ENCODE measurements at places on chromosomes 2 and 18.
A peak's percentile ranks its signal among the peaks of the same experiment; 100 is the strongest.

GRCh38 chr18:64148988-64149387 lies at the start of gene LINC00305:
Gene LINC00305 (minus strand): TSS chr18:64149088.
- DNase-seq: no peak

DNA sequence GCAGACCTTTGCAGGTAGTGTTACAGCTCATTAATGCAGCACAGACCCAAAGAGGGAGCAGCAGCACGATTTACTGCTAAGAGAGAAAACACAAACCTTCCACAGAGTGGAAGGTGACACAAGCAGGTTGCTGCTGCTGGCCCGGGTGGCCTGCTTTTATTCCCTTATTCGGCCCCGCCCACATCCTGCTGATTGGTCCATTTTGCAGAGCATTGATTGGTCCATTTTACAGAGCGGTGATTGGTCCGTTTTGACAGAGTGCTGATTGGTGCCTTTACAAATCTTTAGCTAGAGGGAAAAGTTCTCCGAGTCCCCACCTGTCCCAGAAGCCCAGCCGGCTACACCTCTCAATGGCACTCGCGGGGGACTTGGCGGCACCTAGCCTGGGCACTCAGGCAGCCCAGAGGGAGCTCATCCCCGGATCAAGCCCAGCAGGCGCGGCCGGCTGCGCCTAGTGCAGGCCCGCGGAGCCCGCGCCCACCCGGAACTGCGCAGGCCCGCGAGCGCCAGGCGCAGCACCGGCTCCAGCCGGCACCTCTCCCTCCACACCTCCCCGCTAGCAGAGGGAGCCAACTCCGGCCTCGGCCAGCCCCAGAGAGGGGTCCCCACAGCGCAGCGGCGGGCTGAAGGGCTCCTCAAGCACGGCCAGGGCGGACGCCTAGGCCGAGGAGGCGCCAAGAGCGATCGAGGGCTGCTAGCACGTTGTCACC lies 825.6 kb upstream of the HS6ST1 start:
- DNase-seq: no peak

GRCh38 chr2:231198291-231199173 lies at the start of gene ARMC9:
Gene ARMC9 (plus strand): TSS chr2:231198631. CDS start chr2:231206239, 7,608 bp downstream.
- DNase-seq: peak; percentile 97

DNA sequence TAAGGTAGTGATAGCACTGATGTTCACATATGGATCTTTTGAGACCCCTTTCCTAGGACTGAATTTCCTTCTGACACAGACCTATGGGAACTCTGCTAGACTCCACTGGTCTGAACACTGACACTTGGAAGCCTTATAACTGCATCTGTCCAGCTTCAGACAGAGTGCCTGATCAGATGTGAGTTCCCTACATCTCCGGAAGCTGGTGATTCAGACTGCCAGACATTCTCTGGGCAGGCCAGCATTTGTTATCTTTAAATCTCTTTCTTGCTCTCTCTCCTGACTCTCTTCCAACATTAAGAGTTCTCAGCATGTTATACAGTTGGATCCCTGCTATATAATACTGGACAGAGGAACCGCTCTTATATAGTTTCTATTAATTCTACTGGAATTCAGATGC lies 408.5 kb downstream of the ZEB2 start:
- no peak for DNase-seq

DNA sequence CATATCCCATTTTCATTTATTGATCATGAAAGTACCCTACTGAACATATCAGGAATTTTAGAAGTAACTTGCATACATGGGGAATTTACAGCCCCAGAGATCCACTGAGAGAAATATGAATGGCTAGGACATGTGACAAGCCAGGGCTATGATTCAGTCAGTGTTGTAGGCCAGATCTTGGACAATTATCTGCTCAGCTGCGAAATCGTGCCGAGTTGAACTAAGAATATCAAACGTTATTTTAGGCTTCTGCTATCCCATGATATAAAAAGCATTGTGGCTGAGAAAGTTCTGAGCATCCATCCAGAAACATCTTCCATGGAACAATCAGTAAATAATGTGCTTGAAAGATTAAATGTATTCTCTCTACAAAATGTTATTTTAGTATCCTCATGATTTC lies 85.7 kb upstream of the UNC80 start:
- DNase-seq: no peak

DNA sequence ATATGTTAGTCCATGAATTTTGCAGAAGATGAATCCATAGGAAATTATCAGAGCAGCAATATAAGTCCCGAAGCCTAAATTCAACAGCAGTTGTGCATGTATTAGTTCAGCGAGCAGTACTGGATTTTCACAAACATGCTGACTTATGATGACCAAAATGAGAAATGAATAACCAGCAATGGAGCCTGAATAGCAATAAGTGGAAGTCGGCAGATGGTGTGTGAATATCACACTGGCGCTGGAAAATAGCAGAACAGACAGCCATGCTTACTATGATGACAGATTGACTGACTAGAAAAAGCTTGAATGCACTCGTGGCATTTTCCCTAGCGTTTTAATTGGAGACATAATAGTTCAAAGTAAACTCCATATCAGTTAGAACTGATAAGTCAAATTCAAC lies 1114.5 kb downstream of the DSC3 start:
- no peak for DNase-seq

DNA sequence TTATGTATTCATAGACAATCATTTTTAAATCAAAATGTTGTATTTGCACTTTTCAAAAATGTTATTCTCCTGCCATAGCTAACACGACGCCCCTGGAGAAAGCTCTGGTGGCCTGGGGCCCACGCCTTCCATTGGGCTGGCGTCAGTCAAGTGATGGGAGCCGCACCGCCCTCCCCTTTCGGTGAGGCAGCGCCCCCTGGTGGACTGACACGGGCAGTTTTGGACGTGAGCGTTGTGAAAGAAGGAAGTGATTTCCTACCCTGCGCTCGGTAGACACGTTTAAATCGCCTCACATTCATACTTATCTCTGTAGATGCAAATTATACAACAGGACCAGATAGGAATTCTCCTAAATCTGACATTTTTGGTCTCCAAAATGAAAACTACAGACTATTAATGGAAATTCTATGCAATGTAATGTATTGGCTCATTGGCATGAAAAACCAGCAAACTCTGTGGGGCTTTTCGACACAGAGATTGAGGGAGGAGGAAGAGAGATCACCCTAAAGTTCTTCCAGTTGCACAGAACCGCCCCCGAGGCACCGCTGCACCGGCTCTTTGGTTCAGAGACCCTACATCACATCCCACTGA lies 326.2 kb upstream of the SOX11 start:
- DNase-seq: peak; percentile 58

DNA sequence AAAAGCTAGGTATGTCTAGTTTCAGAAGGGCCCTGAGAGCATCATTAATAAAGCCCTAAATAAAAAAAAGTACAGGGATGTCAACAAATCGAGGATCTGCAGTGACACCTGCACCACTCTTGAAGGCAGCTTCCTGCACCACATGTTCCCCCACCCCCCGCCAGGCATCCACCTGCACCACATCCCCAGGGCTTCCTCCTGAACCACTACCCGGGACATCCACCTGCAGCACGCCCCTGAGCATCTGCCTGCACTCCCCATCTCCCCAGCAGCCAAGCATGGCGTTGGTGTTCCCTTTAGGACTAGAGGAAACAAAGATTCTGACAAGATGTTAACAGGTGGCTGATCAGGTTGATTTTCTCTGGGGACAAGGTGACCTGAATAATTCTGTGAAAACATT lies 55.2 kb downstream of the DLGAP1 start:
- DNase-seq: no peak

DNA sequence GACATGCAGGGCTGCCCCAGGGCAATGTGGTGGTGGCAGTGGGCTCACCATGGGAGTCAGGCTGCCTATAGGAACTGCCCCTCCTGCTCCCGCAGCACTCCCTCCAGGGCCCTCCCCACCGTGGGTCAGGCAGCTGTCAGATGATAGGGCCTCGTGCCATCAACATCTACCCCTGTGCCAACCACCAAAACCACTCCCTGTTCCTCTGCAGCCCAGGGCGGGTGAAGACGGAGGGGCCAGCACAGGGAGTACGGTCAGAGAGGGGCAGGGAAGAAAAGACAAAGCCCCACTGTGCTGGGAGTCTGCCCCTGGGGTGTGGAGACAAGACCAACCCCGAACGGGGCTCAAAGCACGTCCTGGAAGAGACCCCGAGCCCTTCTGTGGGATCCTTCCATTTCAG lies 97.4 kb downstream of the TNS1 start:
- no peak for DNase-seq

DNA sequence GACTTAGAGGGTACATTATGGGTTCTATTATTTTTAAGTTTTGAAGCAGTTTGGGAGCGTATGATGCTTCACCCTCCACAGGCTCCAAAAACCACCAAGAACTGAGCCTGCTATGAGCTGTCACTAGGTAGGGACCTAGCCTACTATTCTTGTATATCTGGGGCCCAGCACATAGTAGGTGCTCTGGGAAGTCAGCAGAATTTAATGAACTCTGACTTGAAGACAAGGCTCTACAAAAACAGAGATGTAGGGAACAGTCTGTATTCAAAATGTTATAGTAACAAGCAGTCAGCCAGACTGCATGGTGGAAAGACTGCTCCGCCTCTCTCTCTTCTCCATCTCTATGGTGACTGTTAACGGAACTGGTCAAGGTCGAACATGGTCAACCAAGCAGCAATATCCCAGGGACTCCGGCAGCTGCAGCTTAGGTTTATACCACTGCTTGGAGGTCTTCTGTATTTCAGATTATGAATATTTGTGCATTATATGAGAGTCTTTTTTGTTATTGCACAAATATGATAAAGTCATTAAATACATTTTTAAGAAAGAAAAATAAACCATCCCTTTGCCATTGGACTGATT lies 22.2 kb upstream of the YWHAQ start:
- DNase-seq: peak; percentile 37

GRCh38 chr18:26519114-26519513 lies 29.2 kb downstream of the KCTD1 start:
- DNase-seq: no peak

DNA sequence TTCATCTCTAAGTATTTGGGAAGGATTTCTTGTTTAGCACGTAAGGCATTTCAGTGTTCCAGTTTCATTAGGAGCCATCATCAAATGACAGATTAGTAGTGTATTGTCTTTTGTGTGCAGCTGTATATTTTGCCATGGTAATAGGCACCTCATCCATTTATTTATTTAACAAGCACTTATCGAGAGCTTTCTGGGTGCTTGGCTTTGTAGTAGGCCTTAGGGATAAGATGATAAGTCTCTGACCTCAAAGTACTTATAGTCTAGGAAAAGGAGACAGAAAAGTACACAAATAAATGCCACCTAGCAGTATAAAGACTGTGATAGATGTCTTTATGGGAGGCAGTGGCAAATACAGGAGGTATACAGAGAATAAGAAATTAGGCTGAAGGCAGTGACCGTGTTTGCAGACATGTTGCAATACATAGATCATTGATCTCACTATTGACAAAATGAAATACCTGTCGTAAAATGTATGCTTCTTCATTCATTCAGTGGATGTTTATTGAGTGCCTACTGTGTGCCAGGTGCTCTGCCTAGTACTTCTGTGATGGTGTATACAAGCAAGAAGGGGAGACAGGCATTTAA lies 265.9 kb downstream of the SETBP1 start:
- DNase-seq: peak; percentile 23

DNA sequence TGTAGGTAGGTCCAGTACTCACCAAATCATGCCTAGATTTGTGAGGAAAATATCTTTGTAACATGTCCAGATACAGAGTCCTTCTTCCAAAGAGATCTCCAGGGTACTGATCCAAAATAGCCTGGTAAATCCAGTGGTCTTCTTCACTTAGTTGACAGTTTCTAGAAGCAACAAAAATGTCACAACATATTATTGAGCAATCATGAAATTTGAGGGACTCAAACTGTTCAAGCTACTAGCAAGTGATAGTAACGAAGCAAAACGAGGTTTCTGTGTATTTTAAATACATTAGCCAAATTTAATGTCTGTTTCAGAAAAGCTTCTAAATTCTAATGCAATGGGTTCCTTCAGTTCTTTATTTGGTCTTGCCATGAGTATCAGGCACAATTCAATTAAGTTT lies 142.8 kb downstream of the CCDC148 start:
- DNase-seq: no peak

GRCh38 chr2:132815516-132815915 lies 145.5 kb upstream of the LYPD1 start:
- no peak for DNase-seq

- DNase-seq: peak; percentile 31
Measured at GRCh38 chr2:219175928-219176817, 552 bp downstream of the CNPPD1 start.

- DNase-seq: no peak
Measured at GRCh38 chr2:120972286-120972685, 236.6 kb downstream of the GLI2 start.

- no peak for DNase-seq
Measured at GRCh38 chr2:152550386-152550785, 166.9 kb downstream of the PRPF40A start.

- DNase-seq: no peak
Measured at GRCh38 chr2:119427756-119428155, 3.9 kb upstream of the TMEM37 start.
